ENCODE measurements at places on chromosomes 13 and 19.

DNA sequence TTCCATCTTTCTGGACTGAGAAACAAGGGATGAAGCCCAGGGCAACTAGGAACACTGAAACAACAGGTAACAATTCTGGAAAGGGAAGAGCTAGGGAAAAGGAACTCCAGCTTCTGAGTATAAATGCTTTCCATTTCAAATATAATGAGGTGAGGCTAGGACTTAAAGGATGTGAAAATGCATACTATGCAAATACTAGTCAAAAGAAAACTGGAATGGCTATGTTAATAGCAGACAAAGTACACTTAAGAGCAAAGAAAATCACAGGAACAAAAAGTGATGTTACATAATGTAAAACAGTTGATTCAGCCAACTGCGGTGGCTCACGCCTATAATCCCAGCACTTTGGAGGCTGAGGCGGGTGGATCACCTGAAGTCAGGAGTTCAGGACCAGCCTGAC lies 6.2 kb downstream of the SIGLEC14 start:
- no peak for DNase-seq

GRCh38 chr13:21925720-21926119 lies 254.8 kb downstream of the FGF9 start:
- DNase-seq, result no peak

DNA sequence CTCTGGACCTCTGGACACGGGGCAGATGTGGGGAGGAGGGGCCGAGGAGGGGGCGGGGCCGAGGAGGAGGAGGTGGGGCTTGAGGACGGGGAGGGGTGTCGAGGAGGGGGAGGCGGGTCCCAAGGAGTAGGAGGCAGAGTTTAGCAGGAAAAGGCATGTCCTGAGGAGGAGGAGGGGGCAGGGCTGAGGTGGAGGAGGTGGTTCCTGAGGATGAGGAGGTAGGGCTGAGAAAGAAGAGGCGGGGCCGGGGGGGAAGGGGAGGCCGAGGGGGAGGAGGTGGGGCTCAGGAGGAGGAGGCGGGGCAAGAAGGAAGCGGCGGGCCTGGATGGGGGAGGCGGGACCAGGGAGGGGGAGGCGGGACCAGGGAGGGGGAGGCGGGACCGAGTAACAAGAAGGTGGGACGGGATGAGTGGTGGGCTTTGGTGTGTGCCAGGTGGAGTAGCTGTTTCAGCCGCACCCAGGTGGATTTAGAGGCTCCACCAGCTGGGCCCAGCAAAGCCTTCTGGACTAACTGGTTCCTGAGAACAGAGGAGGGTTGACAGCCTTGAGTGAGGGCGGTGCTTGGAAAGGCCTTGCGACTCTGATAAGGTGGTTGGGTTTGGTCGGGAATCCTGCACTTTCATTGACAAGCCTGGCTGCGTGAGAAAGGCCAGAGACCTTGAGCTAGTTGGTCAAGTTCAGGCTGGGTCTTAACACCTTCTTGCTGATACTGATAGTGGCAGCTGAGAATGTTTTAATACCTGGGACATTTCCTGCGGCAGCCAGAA lies 7.7 kb downstream of the TECR start:
- no peak for DNase-seq

DNA sequence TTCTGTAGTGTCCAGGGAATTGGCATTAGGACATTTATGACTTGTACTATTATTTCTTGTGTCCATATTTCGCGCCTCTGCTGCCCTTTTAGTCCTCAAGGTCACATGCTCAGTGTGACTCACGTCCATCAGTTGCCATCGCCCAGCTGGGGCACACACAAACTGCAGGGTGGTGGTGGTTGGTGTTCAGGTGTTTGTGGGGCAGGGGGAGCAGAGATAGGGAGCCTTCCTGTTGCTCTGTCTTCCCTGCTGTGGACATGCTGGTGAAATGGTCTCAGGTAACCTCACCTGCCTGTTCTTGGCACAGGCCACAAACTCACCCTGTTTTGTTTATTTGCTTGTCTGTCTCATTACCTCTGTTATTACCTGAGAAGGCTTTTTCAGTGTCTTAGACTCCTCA lies 22.4 kb downstream of the PRR12 start:
- DNase-seq, result no peak

GRCh38 chr13:44819245-44819644 lies 170.0 kb downstream of the NUFIP1 start:
- peak; percentile 48 for DNase-seq

DNA sequence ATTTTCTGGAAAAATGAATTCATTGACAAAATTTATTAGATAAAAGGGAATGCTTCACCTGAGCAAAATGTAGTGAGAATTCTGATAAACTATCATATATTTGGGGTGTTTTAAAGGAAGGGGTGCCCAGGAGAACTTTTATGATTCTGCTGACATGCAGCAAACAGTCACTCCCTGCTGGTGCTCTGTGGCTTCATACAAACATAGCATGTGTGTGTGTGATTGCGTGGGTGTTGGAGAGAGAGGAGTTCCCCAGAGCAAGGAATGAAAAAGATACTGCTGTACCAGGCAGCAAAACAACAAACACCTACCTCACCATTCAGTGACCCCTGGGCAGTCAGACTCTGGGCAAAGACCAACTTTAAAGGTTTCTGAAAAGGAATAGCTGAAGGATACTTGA lies 546.7 kb downstream of the RFC3 start:
- DNase-seq, result no peak

DNA sequence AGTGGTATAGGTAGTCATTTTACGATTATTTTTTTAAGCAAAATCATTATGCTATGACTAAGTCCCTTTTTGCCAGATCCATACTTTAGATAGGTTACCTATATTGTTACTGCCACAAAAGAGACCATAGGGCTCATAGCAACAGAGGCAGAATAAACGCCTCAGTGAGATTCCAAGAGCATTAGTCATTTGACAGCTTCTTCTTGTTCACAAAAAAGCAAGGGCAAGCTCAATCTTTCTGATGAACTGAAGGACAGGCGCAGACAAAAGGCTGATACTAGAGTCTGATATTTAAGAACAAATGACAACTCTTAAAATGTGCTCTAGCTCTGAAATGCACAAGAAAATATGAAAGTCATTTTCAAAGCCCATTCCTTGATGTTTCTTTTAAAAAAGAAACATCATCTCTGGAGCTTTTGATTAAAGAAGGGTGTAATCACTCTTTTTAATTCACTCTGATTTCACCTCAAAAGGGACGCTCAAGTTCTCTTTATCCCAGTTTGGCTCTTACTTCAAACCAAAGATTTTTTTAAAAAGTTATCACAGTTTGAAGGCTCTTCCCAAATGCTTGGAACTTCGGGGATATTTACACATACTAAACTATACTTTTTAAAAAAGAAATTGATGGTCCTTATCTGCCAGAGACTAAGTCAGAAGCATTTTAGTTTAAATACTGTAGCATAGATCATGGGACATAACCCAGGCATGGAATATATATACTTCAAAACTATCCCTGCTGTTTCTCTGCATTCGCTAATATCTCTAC lies 187.2 kb downstream of the EFNB2 start:
- peak; percentile 48 for DNase-seq

GRCh38 chr13:71752775-71753513 lies 114.1 kb downstream of the DACH1 start:
- DNase-seq, result no peak

Data from adipocyte (in vitro differentiated cells).